ENCODE measurements at places on chromosomes 3 and 15.
A peak's percentile ranks its signal among the peaks of the same experiment; 100 is the strongest.

GRCh38 chr15:40789119-40789518 is 17.8 kb upstream of the ZFYVE19 start:
- no peak for DNase-seq

GRCh38 chr3:17755836-17756235 is 13.4 kb upstream of the TBC1D5 start:
- no peak for DNase-seq

- no peak for DNase-seq
Measured at GRCh38 chr3:123818324-123818920, 65.7 kb downstream of the MYLK start.

DNA sequence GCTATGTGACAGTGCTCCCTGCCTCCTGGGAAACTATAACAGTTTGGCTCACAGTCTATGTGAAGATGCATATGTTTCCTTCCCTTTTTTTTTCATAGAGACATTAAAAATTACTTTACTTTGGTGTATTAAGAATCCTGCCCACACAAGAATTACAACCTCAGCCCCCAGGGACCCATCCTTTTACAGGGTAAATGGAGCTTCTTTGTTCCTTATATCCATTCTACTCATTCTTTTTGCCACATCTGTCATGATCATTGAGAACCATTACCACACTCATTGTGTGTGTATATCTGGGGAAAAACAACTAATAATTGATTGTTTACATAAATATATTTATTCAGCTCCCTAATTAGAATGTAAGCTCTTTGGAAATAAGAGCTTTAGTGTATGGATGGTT is 157.4 kb downstream of the SSR3 start:
- no peak for DNase-seq

- no peak for DNase-seq
Measured at GRCh38 chr3:69352305-69353087, 33.4 kb downstream of the FRMD4B start.

GRCh38 chr15:80817901-80818300 is 38.7 kb downstream of the CEMIP start:
- no peak for DNase-seq

DNA sequence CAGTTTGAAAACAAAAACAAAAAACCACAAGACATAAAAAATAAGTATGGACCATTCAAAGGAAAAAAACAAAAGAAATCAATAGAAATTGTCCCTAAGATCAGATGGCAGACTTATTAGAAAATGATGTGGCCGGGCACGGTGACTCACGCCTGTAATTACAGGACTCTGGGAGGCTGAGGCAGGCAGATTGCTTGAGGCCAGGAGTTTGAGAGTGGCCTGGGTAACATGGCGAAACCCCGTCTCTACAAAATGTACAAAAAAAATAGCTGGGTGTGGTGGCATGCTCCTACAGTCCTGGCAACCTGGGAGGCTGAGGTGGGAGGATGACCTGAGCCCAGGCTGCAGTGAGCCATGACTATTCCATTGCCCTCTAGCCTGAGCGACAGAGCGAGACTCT is 16.6 kb downstream of the SPCS1 start:
- no peak for DNase-seq

- DNase-seq = no peak
Measured at GRCh38 chr3:129346695-129347457, 68.2 kb downstream of the HMCES start.

DNA sequence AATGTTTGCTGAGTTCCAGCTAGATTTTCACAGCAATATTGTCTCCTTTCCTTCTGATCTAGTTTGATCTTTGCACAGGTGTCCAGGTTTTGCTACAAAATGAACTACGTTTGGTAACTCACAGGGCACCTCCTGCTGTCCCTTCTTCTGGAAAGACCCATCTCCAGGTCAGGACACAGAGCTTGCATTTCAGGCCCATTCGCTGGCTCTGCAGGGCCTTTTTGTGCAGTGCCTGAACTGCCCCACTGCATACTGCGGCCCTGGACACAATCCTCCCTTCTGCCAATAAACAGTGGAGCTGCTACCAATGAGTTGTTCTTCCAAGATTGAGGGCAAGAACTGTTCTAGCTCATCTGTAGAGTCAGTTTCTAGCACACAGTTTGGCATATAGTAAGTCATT is 50.7 kb upstream of the BDH1 start:
- no peak for DNase-seq

GRCh38 chr15:51425517-51426040 is 84.1 kb downstream of the GLDN start:
- no peak for DNase-seq

DNA sequence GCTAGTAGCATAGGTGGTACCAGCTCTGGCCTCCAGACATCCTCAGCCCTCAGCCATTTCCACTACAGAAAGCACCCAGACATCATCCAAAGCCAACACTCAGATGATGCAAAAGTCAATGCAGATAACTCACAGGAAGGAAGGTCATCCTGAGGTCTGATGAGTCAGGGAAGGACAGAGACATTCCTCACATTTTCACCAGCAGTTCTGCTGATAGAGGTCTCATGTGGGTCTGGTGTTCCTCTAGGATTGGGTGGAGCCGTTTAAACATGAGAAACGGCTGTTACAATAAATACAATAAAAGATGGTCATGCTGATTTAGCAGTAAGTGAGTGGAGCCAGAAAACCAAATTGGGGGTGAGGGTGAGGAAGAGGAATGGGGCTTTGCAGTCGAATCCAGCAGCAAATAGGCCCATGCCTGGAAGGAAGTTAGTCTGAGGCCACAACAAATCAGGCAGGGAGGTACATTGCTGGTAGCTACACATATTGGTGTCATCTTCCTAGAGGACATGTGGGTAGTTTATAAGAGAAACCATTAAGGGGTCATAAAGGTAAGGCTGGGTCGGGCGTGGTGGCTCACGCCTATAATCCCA is 33.3 kb upstream of the FLNB start:
- no peak for DNase-seq

DNA sequence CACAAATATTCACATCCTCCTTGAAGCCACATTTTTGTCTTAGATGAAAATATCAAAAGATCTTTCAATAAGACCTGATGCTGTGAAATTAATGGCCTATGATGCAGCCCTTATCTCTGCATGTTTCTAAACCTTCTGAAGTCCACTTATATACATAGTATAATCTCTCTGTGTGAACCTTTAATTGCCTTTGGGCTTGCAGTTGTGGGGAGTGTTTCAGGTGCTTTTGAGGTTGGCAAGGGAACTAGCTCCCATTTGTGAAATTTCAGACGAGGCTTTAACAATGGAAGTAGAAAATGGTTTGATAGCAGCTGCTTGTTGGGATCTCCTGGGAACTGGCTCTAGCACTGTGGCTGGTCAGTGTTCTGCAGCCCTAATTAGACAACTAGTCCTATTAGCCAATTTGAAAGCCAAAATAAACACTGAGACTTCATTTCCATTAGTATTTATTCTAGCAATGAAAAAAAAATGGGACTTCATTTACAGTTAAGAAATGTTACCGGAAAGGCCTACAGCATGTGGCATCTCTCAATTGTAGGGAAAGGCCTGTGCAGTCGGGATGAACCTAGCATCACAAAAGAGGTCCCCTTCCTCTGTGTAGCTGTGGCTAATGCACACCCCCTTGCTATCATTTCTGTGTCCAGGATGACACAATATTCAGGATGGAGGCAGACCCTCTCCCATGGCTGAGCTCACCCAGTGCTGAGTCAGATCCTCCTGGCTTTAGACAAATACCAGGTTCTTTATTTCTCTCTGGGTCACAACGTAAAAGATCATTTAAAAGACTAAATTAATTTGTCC is 140.7 kb upstream of the TRIM42 start:
- no peak for DNase-seq

- DNase-seq = peak; percentile 20
Measured at GRCh38 chr3:19947549-19948225, 790 bp downstream of the RAB5A start.

GRCh38 chr3:115982629-115983028 is 359.3 kb downstream of the GAP43 start:
- no peak for DNase-seq

- DNase-seq = no peak
Measured at GRCh38 chr3:118181274-118181673, 853.4 kb downstream of the IGSF11 start.

GRCh38 chr3:150238995-150239619 is 169.0 kb upstream of the TSC22D2 start:
- no peak for DNase-seq

DNA sequence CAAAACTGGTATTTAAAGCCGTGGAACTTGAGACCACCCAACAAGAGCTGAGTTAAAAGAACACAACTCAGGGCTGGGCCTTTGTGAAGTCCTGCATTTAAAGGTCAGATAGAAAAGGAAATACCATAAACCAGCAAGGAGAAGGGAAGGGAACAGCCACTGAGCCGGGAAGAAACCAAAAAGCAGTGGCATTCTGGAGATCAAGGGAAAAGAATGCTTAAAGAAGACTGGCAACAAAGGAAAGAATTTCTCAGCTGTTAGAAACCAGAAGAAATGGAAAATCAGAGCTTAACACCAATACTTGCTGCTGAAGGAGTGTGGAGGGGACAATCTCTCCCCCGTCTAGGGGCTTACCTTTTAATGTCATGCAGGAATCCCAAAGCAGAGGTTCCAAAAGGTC is 247.4 kb upstream of the CHRNA7 start:
- DNase-seq = no peak

GRCh38 chr3:152321200-152321954 is 52.6 kb downstream of the MBNL1 start:
- DNase-seq = no peak

DNA sequence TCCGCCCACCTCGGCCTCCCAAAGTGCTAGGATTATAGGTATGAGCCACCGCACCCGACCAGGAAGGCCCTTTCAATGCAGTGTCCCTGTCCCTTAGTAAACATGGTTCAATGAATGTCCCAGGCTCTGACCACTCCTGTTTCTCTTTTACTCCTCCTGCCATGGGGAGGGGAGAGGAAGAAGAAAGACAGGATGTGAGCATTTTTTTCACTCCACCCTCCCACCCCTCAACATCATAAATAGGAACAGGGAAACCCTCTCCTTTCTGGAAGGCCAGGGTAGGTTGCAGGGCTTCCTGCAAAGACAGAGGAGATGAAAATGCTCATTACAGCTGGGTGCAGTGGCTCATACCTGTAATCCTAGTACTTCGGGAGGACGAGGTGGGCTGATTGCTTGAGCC is 7.5 kb upstream of the TATDN2 start:
- no peak for DNase-seq

- no peak for DNase-seq
Measured at GRCh38 chr15:58738046-58738707, 11.3 kb downstream of the ADAM10 start.

- DNase-seq = no peak
Measured at GRCh38 chr3:66098436-66098835, 59.7 kb upstream of the MAGI1 start.

- DNase-seq = no peak
Measured at GRCh38 chr15:25508369-25509002, 69.7 kb upstream of the UBE3A start.
